ENCODE measurements at places on chromosomes 13 and 19.

- DNase-seq = no peak
Observed at GRCh38 chr19:45391346-45391745, 13.5 kb downstream of the PPP1R13L start.

DNA sequence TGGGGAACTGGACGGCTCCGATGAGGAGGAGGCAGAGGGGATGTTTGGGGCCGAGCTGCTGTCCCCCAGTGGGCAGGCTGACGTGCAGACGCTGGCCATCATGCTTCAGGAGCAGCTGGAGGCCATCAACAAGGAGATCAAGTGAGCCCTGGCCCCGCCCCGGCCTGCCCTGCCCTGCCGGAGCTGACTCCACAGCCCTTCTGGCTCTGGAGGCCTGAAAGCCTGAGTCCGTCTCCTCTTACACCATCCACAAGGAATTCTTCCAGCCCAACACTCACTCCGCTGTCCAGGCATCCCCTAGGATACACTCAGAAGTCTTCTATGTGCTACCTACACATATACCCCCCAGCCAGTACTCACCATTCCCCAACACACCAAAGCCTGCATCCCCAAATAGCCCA, 17.4 kb downstream of the PPFIA3 start:
- no peak for DNase-seq

DNA sequence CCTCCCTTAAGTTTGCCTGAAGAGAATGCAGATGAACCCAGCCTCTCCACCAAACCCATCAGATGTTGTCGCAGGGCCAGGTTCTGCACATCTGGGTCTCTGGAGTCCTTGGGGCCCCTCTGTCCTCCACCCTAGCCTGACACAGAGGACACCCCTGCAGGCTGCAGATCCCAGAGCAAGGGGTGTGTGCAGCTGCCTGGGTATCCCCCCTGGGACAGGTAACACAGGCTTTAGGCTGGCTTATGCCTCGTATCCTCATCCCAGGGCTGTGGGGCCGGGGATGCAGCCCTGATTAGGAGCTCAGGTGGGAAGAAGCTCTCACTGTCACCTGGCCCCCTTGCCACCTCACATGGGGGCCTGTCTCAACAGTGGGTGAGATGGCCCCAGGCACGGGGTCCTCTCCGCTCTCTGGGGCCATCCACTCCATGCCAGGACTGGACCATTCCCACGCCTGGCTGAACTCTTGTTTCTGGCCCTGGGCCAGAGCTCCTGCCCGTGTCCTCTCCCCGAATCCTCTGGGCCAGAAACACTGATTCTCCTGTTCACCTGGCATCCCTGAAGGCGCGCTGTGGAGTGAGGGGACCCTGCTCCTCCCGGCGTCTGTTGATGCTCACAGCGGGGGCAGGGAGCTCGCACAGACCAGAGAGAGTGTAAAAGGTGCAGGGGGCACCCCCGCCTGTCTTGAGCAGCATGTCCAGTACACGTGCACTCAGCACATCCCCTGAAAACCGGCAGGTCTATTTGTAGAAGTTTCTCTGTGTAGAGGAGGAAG, 38.7 kb upstream of the TPM4 start:
- DNase-seq = no peak

GRCh38 chr13:73101351-73102007, 42.7 kb downstream of the KLF5 start:
- no peak for DNase-seq

DNA sequence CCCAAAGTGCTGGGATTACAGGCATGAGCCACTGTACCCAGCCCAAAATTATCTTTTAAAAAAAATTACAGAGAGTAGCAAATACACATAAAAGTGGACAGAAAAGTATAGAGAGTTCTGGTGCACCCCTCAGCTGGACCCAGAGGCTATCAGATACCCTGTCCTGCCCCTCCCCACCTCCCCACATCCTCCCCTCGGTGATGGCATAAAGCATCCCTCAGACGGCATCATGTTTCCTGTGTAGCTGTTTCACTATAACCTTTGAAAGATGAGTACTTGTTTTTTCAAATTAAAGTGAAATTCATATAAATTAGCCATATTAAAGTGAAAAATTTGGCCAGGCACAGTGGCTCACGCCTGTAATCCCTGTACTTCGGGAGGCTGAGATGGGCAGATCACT, 20.1 kb downstream of the SLC27A1 start:
- DNase-seq = no peak

DNA sequence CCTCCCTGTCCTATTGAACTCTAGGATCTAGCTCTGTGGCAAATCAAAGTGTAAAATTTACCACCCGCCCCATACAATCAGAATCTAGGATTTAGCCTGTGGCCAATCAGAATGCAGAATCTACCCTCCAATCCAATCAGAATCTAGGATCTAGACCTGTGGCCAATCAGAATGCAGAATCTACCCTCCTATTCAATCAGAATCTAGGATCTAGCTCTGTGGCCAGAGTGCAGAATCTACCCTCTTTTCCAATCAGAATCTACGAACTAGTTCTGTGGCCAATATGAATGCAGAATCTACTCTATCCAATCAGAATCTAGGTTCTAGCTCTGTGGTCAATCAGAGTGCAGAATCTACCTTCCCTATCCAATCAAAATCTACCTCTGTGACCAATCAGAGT, 25.8 kb downstream of the PRKD2 start:
- DNase-seq = no peak

DNA sequence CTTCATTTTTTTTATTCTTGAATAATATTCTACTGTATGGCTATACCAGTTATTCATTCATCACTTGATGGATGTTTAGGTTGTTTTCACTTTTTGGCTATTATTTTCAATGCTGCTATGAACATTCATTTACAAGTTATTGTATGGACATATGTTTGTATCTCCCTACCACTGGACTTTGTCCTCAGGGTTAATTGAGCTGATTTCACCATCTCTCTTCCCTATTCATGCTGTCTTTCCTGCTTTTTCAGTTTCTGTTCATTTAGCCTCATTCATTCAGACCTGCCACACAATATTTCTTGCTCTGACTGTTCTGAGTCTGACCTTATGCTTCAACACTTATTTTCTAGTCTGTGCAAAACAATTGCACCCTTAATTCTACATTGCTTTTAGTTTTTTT, 12.3 kb upstream of the C1QTNF9B start:
- no peak for DNase-seq

DNA sequence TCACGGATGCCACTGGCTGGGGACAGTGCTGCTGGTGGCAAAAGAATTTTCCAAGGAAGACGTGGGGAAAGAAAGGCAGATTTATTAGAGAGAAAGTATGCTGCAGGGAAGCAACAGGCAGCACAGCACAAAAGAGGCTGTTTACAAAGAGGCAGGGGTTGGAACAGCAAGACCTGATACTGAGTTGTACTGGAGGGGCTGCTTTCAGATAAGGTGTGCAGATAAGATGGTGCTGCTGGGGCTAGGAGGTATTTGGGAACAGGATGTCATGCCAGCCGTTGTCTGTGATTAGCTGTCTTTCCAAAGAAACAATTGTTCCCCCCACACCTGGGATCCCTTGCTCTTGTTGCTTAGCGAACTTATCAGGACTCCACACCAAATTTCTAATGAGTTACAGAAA, 2023.3 kb upstream of the PCDH20 start:
- DNase-seq = no peak

DNA sequence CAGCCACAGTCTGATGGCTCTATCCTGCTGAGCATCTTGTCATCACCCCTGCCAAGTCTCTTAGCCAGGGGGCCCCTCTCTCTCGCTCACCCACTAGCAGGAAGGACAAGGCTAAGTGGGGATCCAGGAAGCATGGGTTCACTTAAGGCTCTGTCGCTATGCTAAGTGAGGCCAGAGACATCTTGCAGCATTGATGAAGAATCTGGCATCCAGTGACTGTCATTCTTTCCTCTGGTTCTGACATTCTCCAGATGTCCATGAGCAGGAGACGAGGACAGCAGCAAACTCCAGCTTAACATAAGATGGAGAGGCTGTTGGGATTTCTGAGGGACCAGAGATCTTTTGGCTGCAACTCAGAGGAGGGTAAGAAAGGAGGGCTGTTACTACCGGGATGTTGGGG, 230.2 kb downstream of the TSHZ3 start:
- no peak for DNase-seq

DNA sequence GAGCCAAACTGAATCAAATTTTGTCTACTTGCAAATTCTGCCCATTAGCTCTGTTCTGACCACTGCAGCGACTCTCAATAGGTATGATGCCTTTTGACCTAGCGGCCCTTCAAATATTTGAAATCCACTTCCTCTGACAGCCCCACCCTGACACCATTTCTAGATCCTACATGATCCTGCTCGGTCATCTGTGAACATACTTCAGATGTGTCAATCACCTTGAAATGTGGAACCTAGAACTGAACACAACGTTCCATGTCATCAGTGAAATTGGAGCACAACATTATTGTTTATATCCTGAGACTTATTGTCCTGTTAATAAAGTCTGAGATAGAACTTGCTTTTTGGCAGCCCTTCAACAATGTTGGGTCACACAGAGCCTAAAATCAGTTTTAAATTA, 98.2 kb downstream of the UBL3 start:
- DNase-seq = no peak

GRCh38 chr13:53269634-53270033, 241.0 kb downstream of the OLFM4 start:
- DNase-seq = no peak

- DNase-seq = no peak
Observed at GRCh38 chr19:10603873-10604459, 16.9 kb upstream of the AP1M2 start.

DNA sequence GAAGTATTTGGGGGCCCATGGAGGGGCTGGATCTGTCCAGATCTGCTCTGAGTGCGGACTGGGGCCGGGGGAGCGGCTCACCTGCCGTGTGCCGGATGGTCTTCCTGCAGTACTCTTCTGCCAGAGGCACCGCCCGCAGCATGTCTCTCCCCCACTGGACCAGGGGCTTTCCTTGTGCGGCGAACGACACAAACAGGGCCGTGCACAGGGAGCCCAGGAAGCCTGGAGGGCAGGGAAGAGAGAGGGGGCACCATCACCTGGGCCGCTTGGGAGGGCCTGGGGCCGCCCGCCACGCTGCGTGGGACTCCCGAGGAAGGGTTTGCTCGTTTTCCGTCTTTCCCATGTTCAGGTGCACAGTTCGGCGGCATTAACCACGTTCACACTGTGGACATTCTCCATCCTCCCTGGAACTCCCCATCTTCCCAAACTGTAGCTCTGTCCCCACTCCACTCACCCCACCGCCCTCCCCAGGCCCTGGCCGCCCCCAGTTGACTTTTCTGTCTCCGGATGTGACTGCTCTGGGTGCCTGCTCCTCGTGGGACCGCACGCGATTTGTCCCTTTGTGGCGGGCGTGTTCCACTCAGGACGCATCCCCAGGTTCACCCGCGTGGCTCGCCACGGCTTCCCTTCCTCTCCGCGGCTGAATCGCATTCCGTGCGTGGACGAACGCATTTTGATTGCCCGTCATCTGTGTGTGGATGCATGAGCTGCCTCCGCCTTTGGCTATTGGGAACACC, 24.2 kb downstream of the ADPRHL1 start:
- DNase-seq = no peak

GRCh38 chr19:29381353-29382203, 144.2 kb upstream of the VSTM2B start:
- no peak for DNase-seq

- no peak for DNase-seq
Observed at GRCh38 chr19:3605770-3606169, 905 bp downstream of the TBXA2R start.

DNA sequence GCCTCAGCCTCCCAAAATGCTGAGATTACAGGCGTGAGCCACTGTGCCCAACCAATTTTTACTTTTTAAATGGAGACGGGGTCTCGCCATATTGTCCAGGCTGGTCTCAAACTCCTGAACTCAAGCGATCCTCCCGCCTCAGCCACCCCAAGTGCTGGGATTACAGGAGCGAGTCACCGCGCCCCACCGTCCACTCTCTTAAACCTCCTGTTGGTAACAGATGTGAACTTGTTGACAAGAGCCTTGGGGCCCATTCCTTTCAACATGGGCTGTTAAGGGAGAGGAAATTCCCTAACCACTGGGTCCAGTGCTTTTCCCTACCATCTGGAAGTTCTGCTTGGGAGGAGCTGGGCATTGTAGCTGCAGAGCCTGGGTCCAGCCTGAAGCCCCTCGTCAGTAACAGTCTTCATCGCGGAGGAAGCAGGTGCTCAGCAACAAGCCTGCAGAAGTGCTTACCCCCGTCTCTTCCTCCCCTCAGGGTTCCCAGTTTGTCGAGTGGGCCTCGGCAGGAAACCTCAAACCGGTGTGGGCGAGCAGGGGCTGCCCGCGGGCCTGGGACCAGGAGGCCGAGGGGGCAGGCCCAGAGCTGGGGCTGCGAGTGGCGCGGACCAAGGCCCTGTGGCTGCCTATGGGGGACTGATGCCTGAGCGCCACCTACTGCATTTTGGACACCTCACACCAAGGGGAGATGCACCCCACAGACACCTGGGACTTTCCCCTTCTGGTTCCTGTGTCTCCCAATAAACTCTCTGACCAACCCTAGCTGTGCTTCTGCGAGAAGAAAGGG, 4.0 kb upstream of the FLT3LG start:
- peak; percentile 94 for DNase-seq

- no peak for DNase-seq
Observed at GRCh38 chr13:94317063-94317491, 162.4 kb downstream of the DCT start.

DNA sequence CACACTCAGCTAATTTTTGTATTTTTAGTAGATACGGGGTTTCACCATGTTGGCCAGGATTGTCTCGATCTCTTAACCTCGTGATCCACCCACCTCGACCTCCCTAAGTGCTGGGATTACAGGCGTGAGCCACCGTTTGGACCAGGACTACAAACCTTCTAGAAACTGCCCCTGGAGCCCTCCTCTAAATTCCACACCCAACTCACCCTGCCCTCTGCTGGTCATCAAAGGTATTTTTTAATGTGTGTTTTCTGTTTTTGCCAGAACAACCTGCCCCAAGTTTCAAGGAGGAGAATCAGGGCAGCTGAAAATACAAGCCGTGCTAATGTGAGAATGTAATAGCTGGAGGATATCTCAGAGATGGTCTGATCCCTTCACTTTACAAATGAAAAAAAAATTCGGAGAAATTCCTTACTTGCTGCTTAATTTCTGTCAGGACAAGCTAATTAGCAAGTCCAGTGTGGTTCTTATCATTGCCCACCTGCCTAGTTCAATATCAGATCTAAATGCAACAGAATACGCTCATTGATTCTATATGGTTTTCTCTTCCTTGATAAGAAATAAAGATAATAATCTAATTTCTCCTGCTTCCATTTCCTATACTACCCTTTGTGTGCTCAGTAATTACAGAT, 4.1 kb downstream of the ATP8A2 start:
- DNase-seq = no peak

DNA sequence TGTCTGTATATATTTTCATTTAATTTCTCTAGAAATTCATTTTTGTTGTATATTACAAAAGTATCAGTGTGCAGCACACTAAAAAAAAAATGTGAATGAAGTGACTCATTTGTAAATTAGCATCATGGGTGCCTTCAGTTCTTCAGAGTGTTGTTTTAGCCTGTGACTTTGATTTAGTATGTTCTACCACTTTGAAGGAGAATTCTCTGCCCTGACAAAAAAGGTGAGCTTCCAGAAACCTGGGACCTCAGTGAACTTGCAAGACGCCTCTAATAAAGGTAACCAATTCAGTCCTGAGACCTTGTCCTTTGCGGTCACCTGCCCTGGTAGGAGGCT, 2.4 kb downstream of the METTL21C start:
- no peak for DNase-seq
